Stimulated activated CD8-positive, alpha-beta memory T cell treated with anti-CD3 and anti-CD28 coated beads, Interleukin-4, amount 100 ng/mL, for 1 hour (primary cell): ENCODE measurements at places on chromosomes 4 and X.

DNA sequence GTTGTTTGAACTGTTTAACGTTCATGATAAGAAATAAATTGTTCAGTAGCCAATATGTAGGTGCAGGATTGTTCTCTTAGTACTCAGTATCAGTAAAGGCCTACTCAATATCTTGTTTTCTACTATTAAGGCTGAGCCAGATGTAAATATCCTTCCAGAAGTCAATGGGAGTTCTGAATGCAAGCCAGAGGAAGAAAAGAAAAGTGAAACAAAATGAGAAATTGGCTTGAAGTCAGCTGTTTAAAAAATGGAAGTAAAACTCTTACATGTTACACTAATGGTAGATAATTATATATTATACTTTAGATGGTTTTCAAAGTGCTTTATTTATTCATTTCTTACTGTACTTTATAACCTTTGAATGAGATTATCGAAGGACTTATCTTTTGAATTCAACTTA, 1417.9 kb downstream of the ADGRL3 start:
- no peak for DNase-seq

DNA sequence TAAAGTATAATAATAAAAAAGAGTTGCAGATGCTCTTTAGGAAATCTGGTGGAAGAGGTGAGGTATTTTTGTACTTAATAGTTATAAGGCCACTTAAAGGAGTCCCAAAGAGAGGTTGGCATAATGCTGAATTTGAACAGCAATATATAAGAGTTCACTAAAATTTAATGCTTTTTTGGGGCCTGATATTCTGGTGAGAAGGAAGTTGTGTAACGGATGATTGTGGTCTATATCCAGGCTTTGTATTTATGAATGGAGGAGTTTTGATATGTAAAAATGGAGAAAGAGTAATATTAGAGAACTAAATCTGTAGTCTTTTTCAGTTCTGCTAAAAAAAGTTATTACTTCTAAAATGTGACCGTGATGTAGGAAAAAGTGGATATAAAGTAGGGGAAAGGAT, 20.4 kb downstream of the BMP2K start:
- DNase-seq, result no peak

GRCh38 chrX:40262157-40263013, 164.6 kb upstream of the BCOR start:
- no peak for DNase-seq

DNA sequence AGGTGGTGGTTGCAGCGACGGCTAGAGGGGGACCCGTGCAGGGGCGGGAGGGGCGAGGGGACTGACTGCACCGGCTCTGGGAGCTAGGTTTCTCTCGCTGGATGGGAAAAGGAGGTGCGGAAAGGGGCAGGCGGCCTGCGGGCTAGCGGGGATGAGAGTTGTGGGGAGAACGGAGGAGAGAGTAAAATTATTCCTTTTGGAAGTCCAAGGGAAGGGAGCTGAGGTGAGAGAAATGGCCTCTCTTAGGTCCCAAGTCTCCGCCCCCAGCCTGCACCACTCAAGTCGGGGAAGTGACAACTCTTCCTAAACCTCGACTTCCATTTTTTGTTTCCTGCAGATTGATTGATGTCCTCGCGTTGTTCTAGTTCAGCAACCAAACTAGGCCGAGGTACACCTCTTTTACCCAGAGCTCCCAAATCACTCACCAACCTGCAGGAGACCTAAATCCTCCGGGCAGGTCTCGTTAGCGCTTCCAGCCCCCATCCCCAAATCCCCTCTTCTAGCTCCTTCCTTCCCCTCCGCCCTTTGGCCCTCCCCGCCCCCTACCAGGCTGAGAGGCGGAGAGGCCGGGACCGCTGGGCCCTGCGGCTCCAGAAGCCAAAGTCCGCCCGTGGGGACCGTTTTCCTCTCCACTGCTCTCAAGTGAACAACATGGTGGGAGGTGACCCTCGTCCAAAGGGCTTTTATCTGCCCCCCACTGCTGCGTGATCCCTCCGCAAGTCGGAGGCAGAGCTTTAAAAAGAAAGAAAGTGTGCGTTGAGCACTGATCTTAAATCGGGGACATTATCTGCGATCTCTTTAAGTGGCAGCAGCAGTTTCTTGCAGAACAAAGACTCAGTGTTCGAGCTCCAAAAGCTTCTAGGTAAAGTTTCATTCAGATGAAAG, 7.3 kb downstream of the PITX2 start:
- DNase-seq, result no peak

DNA sequence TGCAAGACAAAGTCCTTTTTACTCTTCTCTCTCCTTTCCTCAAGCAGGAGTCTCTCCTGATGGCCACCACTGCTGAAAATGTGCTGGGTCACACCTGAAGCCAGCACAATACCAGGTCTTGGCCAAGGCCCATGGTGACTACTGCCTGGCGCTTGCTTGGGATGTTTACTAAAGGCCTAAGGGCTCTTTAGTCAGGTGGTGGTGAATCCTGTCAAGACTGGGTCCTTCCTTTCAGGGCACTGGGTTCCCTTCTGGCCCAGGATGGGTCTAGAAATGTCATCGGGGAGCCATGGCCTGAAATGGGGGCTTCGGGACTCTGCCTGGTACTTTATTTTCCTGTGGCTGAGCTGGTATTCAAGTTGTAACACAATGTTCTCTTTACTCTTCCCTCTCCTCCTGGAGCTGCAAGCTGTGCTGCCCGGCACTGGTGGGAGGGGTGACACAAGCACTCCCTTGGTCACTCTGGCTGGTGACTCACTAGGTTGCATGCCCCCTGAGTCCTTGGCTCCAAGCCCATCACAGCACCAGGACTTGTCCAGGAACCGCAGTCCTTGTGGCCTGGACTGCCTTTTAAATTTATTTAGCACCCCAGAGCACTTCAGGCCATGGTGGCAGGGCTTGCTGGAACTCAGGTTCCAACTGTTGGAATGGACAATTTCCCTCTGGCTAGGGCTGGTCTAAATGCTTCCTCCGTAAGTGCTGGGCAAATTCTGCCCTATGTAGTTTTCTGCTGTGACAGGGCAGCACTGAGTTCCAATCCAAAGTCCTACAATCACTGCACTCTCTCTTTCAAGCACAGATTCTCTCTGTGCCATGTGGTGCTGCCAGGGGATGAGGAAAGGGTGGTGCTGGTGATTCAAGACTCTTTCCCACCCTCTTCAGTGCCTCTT, 11.3 kb downstream of the ARL13A start:
- DNase-seq, result no peak

DNA sequence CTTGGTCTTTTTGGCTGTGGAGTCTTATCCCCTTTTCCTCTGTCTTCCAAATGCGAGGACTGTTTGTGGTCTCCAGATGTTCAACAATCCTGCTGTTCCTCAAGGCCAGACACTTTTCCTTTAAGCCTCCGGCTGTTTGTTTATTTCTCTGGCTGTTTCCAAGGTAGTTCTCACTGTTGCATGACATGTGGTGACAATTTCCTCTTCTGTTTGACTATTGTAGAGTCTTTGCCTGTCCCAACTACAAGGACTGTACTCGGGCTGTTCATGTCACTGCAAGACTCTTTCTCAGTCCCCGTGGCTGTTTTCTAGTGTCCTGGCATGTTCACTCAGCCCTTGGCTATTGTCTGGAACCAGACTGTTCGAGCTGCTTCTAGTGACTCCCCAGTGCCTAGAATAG, 50.6 kb downstream of the ZNF157 start:
- no peak for DNase-seq
